ENCODE measurements at places on chromosomes 3 and 15.
A peak's percentile ranks its signal among the peaks of the same experiment; 100 is the strongest.

DNA sequence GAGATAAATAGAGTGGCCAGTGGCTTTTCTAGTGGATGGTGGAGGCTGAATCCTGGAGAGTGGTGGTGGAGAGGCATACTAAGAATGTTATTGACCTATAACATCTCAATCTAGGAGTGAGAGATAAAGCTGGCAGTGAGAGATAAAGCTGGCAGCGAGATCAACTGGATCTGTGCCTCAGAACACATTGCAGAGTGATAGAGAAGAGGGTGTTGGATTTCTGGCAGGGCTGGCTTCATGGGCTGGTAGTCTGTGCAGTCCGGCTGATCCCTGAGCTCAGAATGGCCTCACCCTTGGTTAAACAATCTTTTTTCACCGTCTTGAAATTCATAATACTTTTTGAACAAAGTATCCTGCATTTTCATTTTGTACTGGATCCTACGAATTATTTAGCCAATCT, 221.2 kb downstream of the NLGN1 start:
- DNase-seq, result no peak

DNA sequence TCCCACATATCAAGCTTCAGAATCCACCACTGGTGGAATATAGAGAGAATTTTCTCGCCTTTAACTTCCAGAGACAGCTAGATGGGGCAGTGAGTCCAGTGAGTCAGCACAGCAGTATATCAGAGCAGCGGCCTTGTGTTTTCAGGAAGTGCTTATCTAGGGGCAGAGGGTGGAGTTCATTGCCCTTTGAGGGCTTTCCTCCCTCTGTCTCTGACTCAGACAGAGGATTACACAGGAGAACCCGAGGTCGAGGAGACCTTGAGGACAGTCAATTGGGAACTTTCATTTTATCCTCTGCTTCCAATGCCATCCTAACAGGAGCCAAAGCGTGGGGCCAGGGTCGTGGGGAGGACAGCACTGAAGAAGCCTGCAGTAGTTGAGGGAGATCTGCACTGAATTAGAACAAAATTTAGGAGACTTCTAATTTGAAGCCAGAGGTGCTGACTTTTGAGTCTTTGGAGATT, 109.6 kb upstream of the UMPS start:
- peak; percentile 9 for DNase-seq

DNA sequence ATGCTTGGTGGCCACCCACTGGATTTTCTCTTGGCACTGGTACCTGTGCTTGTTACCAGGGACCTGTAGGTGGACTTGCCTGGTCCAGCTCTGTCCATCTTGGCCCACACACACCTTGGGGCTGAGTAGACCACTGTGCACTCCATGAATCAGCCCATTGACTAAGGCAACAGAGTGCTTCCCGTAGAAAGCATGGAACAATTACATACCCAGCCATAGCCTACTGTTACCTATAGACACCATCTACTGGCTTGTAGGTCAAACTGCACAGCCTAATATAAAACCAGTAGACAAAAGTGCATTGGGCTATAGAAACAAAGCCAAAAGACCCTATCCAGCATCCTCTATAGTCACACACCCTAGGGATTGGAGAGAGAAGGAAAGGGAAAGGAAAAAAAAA, 378.9 kb downstream of the OTOL1 start:
- no peak for DNase-seq

- DNase-seq, result no peak
Observed at GRCh38 chr15:99085413-99086326, 19.2 kb upstream of the SYNM start.

GRCh38 chr3:3392946-3393345, 213.5 kb upstream of the CRBN start:
- DNase-seq, result no peak

- DNase-seq, result no peak
Observed at GRCh38 chr3:148147903-148148302, 549.8 kb upstream of the AGTR1 start.

DNA sequence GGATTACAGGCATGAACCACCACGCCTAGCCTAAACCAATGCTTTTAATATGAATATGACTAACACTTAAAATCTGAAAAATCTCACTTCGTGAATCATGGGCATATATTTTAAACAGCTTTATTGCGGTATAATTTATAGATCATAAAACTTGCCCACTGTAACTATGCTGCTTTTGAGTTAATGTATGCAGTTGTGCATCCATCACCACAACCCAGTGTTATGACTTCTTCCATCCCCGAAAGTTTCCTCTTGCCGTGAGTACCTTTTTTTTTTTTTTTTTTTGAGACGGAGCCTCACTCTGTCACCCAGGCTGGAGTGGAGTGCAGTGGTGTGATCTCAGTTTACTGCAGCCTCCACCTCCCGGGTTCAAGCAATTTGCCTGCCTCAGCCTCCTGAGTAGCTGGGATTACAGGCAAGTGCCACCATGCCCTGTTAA, 7.1 kb downstream of the KAT2B start:
- DNase-seq, result no peak

DNA sequence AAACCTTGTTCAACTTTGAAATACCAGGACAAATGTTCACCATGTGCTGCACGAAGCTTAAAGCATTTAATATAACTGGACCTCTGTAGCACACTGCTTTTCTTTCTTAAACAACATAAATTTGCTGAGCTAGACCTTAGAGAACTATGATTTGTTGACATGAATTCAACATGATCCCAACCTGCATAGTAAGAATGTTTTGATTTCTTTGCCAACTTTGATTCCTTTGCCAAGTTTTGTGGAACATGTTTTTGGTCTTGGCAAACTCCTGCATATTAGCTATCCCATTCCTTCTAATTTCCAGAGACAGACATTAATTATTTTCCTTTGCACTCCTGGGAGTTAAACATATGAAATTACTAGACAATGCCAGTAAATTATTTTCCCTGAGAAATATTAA, 197.2 kb upstream of the RBMS3 start:
- no peak for DNase-seq

- DNase-seq, result no peak
Observed at GRCh38 chr3:74756674-74757073, 142.2 kb upstream of the CNTN3 start.

DNA sequence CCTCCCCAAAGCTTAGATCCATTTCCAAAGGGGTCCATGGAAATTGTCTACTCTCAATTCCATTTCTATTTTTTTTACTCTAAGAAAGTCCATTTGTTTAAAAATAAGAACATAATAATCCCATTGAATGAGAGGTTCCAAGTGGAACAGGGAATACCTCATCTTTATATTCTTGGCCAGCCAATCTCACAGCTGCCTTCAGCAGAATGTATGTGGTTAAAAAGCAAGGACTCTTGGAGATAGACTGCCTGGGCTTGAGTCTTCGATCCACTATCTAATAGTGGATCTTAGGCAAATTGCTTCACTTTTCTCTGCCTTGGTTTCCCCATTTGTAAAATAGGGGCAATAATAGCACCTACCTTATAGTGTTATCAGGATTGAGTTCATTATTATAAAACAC, 24.5 kb upstream of the CAPN7 start:
- DNase-seq, result no peak

GRCh38 chr15:68616397-68616796, 37.6 kb downstream of the CORO2B start:
- DNase-seq, result no peak

- no peak for DNase-seq
Observed at GRCh38 chr3:172145031-172145686, 105.8 kb downstream of the FNDC3B start.

DNA sequence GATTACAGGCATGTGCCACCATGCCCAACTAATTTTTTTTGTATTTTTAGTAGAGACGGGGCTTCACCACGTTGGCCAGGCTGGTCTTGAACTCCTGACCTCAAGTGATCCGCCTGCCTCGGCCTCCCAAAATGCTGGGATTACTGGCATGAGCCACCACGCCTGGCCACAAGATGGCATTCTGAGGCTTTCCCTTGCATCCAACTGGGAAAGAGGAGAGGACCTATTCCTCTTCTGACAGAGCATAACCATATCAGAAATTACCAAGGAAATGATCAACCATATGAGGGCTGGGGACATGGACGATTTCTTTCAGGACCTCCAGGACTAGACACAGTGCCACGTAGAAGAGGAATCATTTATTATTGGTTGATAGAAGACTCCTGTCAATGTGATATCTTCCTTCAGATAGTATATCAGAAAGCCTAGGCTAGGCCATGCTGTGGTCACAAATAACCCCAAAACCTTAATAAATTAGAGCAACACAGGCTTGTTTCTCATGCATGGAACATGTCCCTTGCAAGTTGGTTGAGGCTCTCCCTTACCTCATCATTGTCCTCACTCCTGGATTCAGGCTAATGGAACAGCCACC, 372.3 kb upstream of the IL12A start:
- no peak for DNase-seq

DNA sequence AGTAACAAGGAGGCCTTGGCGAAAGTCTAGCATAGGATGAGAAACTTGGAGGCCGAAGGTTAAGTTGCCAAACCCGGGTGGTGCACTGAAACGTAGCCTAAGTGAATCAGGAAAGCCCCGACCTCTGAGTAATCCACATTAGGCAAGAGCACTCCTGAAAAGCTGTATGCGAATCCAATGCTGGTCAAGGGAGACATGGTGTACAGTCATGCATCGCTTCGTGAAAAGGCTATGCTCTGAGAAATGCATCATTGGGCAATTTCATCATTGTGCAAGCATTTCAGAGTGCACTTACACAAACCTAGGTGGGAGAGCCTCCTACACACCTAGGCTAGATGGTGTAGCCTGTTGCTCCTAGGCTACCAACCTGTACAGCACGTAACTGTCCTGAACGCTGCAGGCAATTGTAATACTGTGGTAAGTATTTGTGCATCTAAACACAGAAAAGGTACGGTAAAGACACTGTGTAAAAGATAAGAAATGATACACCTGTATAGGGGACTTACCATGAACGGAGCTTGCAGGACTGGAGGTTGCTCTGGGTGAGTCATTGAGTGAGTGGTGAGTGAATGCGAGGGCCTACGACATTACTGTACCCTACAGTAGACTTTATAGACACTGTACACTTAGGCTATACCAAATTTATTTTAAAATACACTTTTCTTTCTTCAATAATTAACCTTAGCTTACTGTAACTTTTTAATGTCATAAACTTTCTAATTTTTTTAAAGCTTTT, 222.5 kb downstream of the SHQ1 start:
- no peak for DNase-seq

GRCh38 chr3:66980791-66981190, 17.3 kb upstream of the KBTBD8 start:
- no peak for DNase-seq

- DNase-seq, result no peak
Observed at GRCh38 chr3:37125195-37126073, 48.9 kb downstream of the LRRFIP2 start.

GRCh38 chr3:119293871-119294695, at the start of gene ARHGAP31:
TSS of gene ARHGAP31 (plus strand) at chr3:119294383. CDS start at chr3:119294905, 522 bp downstream.
- DNase-seq, result peak; percentile 78

- no peak for DNase-seq
Observed at GRCh38 chr3:104190681-104191080, 1176.0 kb upstream of the ALCAM start.

- DNase-seq, result no peak
Observed at GRCh38 chr15:66948294-66948693, 117.1 kb upstream of the SMAD3 start.

- DNase-seq, result no peak
Observed at GRCh38 chr3:122362026-122362425, 21.0 kb downstream of the MIX23 start.

GRCh38 chr3:4977853-4978203, 1.4 kb upstream of the BHLHE40 start:
- peak; percentile 29 for DNase-seq

GRCh38 chr3:62950210-62950609, 75.0 kb upstream of the CADPS start:
- no peak for DNase-seq

DNA sequence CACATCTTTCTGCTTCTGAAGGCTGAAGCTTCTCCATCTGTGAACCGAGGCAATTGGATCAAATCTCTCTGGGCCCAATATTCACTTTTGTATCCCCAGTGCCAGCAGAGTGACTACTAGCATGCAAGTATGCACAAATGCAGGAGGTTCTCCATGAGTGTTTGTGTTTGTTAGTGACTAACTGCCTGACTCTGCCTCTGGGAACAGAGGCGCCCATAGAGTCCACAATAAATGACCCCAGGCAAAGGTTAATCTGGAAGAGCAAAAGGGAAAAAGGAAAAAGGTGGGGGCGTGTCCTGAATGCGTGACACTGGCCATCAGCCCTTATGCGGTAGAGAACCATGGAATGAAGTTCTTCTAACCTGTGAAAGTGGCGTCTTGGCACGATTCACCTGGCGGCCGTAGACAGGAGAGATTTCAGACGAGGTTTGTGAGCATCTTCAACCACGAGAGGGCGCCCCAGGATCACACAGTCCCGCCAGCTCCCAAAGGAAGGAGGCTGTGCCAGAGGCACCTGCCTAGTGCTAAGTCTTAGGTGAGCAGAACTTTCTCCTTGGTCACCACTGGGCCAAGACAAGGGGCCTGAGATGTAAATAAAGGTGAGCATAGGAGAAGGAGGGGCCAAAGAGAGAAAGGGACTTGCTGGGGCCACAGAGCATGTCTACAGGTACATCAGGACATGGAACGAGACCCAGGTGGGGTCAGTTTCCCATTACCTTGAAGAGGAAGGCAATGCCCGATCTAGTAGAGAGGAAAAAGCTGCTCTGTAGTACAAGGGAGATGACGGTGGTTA, 44.2 kb downstream of the RBPMS2 start:
- peak; percentile 74 for DNase-seq

DNA sequence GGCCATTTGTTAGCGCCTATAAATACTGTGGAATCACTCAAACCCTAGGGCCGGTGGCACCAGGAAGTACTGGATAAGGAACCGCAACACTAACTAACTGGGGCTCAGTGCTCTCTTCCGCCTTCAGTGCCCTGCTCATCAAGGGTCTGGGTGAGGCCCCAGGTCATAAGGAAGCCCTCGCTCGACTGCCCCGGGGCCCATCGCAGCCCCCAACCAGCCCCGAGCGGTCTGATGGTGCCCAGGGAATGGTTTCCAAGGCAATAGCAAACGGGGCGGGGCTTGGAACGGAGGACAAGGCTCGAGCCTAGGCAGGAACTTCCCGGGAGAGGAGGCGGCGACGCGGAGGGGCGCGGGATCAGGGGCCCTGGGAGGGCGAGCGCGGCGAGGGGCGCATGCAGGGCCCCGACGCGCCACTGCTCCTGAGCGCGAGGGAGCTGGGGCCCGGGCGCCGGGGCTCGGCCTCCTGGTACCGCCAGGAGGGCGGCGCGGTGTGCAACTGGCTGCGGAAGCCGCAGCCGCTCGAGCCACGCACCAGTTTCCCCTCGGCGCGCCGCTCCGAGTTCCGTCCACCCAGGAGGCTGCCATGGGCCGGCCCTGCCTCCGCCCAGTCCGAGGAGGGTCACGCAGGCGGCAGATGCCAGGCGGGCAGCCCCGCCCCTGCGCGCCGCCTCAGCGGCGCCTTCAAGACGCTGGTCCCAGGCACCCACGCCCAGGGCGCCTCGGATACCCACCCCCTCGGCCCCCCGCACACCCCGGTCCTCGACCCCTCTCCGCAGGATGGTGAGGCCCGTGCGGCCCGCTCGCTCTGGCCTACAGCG, at the start of gene TTLL3:
Gene TTLL3, plus strand, starts transcription at position 648 of the 818 bp plus-strand sequence. CDS start 400 bp downstream, outside the sequence.
- peak; percentile 6 for DNase-seq

GRCh38 chr3:102536456-102536855, 101.6 kb downstream of the ZPLD1 start:
- DNase-seq, result no peak
